Endothelial cell of umbilical vein (primary cell): ENCODE measurements at places on chromosomes 2 and 18. TPM values are rescaled to one million over a fixed set of nuclear protein-coding genes. Genes with fewer than 3 reads are reported as not detected.

The CCDC68 gene
- 1.0 and 2.9 TPM in 2 replicates for total RNA-seq

The MLPH gene
- total RNA-seq: not detected in 2 replicates

The SERPINB10 gene
- total RNA-seq: not detected in 2 replicates

The LRP2 gene
- total RNA-seq: not detected in 2 replicates

The ANKRD30BL gene
- total RNA-seq: not detected in 2 replicates

The CDK15 gene
- not detected in 2 replicates for total RNA-seq

DNA sequence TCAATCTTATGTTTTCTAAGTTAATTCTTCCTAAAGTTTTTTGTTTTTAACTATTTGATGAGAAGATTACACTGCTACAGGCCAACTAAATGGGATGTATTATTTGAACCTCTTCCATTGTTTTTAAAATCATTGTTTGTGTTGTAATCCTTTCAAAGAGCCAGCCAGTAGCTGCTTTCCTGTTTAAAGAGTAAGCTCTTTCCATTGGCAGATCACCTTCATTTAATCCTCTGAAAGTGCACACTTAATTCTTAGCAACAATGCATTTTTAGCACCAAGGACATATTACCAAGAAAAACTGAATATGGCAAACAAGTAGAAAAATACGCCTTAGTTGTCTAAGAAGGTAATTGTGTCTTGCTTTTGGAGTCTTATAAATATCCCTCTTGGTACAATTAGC is 54.0 kb downstream of the MEIS1 start:
- DNase-seq: peak; percentile 71

DNA sequence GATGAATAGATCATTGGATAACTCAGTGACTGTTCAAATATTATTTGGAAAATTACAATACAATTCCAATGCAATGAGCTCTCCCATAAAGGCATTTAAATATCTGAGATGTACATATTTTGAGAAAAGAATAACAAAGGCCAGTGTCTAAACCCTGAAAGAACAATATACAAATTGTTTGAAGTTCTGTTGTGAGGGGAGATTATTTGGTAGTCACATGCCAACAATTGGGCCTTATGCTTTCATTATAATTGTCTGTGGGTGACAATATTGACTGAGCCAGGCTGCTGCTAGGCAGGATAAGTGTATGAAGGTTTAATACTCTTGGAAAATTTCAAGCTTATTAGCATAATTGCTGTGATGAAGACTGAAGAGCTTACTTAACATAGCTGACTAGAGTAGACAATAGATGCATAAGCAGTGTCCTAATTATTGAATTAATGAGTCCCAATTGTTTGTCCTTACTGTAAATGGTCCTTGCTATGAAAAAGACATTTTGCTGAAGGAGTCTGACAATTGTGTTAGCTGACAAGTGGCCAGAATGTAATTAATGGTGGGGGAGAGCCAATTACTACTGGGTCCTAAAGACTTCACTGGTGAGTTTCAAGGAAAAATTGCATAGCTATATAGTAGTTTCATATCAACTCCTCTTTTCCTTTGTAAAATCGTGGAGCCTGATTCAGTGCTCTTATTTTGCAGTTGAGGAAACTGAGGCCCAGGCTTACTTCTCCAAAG is 5.0 kb upstream of the SMAD2 start:
- DNase-seq: no peak

DNA sequence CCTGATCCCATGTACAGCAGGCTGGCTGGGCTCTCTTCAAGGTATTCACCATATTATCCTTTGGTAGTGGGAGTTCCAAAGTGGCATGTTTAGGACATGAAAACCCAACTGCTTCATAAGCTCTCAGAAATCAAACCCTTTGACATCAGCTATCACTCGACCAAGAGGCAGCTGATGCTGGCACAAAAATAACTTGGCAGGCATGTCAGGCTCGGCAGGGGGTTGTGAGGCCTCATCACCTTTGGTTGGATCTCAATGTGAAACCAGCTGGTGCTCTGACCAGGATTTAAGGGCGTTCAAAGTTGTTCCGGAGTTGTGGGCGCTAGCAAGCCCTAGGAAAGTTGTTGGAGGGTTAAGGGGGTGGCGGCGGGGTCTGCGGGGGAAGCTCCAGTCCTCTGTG is 171.9 kb downstream of the FHOD3 start:
- no peak for DNase-seq

DNA sequence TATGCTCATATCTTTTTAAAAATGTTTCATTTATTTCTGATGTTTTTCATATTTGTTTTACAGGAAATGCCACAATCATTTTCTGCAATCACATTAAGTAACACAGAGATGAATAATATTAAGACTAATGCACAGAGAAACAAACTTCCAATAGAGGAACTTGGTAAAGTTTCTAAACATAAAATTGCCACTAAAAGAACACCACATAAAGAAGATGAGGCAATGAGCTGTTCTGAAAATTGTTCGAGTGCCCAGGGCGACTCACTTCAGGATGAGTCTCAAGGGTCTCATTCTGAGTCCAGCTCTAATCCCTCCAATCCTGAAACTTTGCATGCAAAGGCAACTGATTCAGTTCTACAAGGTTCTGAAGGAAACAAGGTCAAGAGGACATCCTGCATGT is 70.4 kb downstream of the APLF start:
- no peak for DNase-seq

- DNase-seq: peak; percentile 60
Observed at GRCh38 chr2:222733846-222734702, 62.6 kb downstream of the MOGAT1 start.

- DNase-seq: no peak
Observed at GRCh38 chr2:128641421-128642080, 322.9 kb upstream of the HS6ST1 start.

- no peak for DNase-seq
Observed at GRCh38 chr18:77811503-77811902, 561.9 kb downstream of the GALR1 start.

- peak; percentile 58 for DNase-seq
Observed at GRCh38 chr18:25278394-25278793, 73.6 kb downstream of the ZNF521 start.

GRCh38 chr2:187877391-187877790 is 323.2 kb upstream of the TFPI start:
- DNase-seq: peak; percentile 23

- DNase-seq: no peak
Observed at GRCh38 chr2:97834610-97835009, 121.2 kb downstream of the ZAP70 start.

DNA sequence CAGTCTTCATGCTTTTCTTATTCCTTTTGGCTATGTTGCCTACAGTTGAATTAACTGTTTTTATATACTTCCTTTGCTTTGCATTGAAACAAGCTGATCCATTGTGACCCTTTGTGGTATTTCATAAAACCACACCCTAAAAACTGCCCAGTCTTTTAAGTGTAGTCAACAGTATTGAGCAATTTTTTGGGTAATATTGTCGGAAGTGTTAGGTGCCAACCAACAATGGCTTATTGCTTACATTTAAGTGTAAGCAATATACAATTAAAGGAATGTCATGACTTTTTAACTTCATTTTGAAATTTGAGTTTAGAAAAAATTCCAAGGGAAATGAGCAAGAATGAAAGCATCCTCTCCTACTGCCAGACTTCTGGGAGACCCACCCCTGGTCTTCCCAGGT is 174.1 kb downstream of the NEDD4L start:
- no peak for DNase-seq

DNA sequence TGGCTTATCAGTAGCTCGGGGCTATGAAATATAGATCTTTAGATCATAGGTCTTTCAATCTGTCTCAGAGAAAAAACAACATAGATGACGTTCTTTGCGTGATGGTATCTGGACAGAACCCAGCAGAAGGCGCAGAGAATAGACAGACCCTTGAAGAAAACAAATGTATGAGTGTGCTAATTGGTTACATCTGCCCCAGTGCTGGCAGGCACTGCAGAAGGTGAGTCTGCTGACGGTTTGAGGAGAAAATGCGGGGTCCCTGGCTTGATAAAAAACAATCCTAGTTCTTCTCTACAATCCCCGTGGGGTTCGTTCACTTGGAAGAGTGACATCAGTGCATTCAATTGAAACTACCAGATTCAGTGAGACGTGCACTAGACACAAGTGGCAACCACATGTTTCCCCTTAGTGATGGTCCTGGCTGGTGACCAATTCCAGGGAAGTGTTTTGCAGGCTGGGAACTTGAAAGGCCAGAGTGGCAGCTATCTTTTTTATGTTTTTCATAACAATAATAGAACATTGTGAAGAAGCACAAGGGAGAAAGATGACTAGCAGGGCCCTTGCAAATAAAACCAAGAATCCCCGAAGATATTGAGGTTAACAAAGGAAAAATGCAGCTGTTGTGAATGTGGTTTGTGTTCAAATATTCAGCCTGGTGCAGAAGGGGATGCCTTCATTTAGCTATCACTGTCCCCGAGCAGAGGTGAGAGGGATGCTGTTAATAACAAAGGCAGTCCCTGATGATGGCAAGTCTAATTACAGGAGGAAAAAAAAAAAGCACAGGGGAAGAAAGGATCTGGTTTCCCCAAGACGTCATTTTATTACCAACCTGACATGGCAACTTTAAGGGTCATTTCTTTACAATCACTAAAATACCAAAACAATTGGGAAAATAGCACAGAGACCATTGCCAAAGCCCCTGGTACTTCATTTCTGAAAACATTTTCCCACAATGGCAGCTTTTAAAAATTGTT is 337.6 kb upstream of the FIGN start:
- DNase-seq: no peak

GRCh38 chr2:159126432-159127022 is 158.1 kb downstream of the TANC1 start:
- DNase-seq: no peak

GRCh38 chr2:216559625-216560156 is 61.0 kb downstream of the RPL37A start:
- no peak for DNase-seq

DNA sequence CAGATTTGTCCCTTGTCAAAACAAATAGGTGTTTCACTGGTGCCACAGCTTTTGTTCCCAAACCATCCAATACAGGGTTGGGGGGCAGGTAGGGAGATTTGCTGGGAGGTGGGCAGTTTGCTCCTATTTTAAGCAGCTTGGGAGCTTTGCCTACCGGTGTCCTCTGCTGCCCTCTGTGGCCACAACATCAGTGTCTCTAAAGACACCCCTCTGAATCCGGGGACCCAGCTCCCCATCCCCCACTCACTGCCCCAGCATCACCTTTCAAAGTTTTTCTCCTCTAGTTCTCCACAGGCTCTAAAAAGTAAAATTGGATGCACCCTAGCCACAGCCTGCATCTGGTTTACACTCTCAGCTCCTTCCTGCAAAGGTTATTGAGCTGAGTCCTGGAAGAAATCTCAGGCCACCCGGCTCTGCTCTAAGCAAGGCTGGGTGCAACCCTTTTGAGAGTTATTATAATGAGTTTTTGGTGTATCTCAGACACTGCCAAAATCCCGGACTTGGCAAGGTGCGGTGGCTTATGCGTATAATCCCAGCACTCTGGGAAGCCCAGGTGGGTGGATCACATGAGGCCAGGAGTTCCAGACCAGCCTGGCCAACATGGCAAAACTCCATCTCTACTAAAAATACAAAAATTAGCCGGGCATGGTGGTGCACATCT is 2.9 kb upstream of the EPAS1 start:
- DNase-seq: peak; percentile 44
